Cardiac muscle cell (in vitro differentiated cells and primary cell): ENCODE measurements at places on chromosomes 5 and 9. TPM values are rescaled to one million over a fixed set of nuclear protein-coding genes. Genes with fewer than 3 reads are reported as not detected.

DNA sequence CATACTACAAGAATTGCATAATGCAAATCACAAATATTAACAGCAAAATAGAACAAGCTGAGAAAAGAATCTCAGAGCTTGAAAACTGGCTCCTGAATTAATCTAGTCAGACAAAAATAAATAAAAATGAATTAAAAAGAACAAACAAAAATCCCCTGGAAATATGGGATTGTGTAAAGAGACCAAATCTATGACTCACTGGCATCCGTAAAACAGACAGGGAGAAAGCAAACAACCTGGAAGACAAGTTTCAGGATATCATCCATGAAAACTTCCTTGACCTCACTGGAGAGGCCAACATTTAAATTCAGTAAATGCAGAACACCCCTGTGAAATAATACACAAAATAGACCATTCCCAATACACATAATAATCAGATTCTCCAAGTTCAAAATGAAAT lies 229.3 kb upstream of the CTNND2 start:
- H3K36me3 ChIP-seq: no peaks in the 10 kb centered on the region
- H3K27ac ChIP-seq: no peak overlapping the region
- no peaks in the 10 kb centered on the region for H3K4me1 ChIP-seq
- no peaks in the 10 kb centered on the region for H3K27me3 ChIP-seq
- H3K4me3 ChIP-seq: no peak overlapping the region

DNA sequence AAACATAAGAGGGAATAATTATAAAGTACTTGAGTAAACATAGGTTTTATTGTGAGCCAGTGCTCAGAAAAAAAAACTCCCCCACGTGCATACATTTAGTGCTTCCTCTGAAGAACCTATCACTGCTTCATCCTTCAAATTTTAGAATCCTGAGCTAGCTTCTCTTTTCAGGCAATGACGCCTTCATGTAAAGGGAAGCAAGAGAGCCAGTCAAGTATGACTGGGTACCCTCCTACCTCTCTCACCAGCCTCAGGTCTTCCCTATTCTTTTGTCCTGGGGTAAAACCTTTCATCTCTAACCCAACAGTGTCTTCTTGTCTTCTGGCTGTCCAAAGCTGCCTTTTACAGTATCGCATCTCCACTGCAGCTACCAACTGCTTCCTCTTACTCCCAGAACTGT lies 32.0 kb downstream of the PLPP1 start:
- no peak for DNase-seq
- no peak overlapping the region for H3K27ac ChIP-seq
- no peaks in the 10 kb centered on the region for H3K36me3 ChIP-seq
- no peaks in the 10 kb centered on the region for H3K27me3 ChIP-seq

GRCh38 chr9:128191406-128192046 lies at the start of gene CIZ1:
CIZ1 (minus strand) TSS chr9:128191572; CDS start chr9:128190857, 715 bp downstream.
- H3K36me3 ChIP-seq: peaks cover 13% of the 10 kb centered on the region
- H3K4me1 ChIP-seq: peaks cover 11% of the 10 kb centered on the region
- DNase-seq: peak; percentile 86
- peak within 1 kb of the TSS; percentile 85 for H3K27ac ChIP-seq
- H3K4me3 ChIP-seq: peak within 1 kb of the TSS; percentile 78

- H3K4me1 ChIP-seq: no peaks in the 10 kb centered on the region
- H3K4me3 ChIP-seq: no peak overlapping the region
- H3K27me3 ChIP-seq: no peaks in the 10 kb centered on the region
- DNase-seq: no peak
- H3K27ac ChIP-seq: no peak overlapping the region
Observed at GRCh38 chr5:11062397-11062796, 301.4 kb upstream of the DAP start.

- H3K36me3 ChIP-seq: no peaks in the 10 kb centered on the region
- H3K27me3 ChIP-seq: no peaks in the 10 kb centered on the region
Observed at GRCh38 chr5:98144710-98145109, 628.8 kb upstream of the RGMB start.

- H3K4me3 ChIP-seq: no peak overlapping the region
- no peaks in the 10 kb centered on the region for H3K36me3 ChIP-seq
- no peak overlapping the region for H3K27ac ChIP-seq
- peaks cover 19% of the 10 kb centered on the region for H3K4me1 ChIP-seq
- H3K27me3 ChIP-seq: no peaks in the 10 kb centered on the region
Observed at GRCh38 chr5:176151281-176151680, 86.9 kb upstream of the SIMC1 start.

DNA sequence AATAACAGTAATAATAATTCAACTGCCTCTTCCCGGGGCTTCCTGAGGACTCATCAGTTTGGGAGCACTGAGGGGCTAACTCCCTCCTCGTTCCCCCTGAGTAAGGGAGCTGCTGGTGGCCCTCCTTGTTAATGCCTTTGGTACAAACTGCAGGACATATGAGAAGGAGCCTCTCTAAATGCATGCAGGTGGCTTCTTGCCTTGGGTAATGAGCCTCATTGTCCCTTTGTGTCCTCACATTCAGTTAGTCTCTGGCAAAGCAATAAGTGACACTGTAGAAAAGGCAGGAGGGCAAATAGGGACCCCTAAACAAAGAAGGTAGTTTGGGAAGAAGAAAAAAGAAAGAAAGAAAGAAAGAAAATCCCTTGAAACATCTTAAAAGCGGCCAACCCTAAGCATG lies 95.4 kb upstream of the ERCC6L2 start:
- H3K36me3 ChIP-seq: no peaks in the 10 kb centered on the region
- no peaks in the 10 kb centered on the region for H3K27me3 ChIP-seq
- no peak overlapping the region for H3K4me3 ChIP-seq
- no peak overlapping the region for H3K27ac ChIP-seq

GRCh38 chr5:97628031-97628430 lies 445.0 kb upstream of the RIOK2 start:
- no peaks in the 10 kb centered on the region for H3K27me3 ChIP-seq
- H3K4me1 ChIP-seq: no peaks in the 10 kb centered on the region
- no peak for DNase-seq
- H3K36me3 ChIP-seq: no peaks in the 10 kb centered on the region

DNA sequence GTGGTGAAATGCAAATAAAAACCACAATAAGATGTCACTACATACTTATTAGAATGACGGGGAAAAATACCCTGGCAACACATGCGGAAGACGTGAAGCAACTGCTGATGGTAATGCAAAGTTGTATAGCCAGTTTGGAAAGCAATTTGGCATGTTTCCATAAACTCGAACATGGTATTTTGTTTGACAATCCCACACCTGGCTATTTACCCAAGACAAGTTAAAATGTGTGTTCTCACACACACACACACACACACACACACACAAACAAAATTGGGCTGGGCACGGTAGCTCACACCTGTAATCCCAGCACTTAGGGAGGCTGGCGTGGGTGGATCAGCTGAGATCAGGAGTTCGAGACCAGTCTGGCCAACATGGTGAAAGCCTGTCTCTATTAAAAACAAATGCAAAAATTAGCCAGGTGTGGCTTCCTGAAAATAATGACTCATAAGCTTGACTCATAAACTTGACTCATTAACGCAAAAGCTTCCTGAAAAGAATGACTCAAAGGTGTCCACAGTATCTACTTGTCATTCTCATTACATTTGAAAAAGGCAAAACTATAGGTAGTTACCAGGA lies 456.5 kb downstream of the CDH18 start:
- H3K27me3 ChIP-seq: no peaks in the 10 kb centered on the region
- no peak for DNase-seq
- H3K4me3 ChIP-seq: no peak overlapping the region

DNA sequence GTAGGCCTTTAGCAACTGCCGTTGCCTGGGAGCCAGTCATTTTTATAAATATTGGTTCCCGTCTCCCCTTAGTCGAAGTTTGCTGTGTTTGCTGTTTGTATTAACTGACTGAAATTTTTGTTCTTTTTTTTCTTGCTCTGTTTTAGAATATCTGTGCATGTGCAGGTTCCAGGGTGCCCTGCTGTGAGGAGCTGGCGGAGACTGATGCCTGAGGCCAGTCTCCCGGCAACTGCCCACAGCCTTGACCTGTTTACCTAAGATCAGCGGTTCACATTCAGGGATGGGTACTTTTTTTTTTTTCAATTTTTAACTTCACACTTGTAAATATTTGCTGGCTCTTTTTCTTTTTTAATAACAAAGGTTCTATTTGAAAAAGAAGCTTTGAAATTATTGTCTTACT lies 262.6 kb upstream of the ADAMTS16 start:
- H3K27ac ChIP-seq: no peak overlapping the region
- no peak overlapping the region for H3K4me3 ChIP-seq
- H3K36me3 ChIP-seq: no peaks in the 10 kb centered on the region
- DNase-seq: no peak

DNA sequence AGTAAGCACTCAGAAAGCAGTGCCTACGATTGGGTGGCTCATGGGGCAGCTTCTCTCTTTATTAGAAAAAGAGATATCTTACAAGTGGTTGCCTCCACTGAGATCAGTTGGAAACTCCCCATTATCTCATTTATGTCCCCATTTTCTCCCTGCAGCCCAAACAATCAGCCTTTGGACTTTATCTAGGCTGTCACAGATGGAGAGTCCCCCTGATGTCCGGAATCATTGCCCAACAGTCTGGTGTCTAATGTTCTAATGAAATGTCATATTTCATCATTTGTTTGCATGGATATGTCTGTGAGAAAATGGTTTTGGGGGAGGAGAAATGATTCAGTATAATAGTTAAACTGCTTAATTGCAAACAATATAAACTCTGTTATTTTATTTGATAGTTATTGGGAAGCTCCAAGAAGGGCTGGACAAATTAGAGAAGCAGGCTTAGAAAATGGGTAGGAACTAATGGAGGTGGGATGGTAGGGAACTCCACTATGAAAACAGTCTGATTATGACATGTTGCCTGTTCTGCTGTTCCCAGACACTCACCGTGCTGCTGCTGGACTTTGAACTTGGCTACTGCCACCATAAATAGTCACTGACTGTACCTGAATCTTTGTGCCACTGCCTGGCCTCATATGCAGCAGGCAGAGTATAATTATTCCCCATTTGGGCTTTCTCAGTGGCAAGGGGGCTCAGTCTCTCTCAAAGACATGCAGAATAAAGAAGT lies 38.3 kb upstream of the SMAD5 start:
- H3K27ac ChIP-seq: no peak overlapping the region
- no peaks in the 10 kb centered on the region for H3K36me3 ChIP-seq
- H3K27me3 ChIP-seq: peaks cover 8% of the 10 kb centered on the region

DNA sequence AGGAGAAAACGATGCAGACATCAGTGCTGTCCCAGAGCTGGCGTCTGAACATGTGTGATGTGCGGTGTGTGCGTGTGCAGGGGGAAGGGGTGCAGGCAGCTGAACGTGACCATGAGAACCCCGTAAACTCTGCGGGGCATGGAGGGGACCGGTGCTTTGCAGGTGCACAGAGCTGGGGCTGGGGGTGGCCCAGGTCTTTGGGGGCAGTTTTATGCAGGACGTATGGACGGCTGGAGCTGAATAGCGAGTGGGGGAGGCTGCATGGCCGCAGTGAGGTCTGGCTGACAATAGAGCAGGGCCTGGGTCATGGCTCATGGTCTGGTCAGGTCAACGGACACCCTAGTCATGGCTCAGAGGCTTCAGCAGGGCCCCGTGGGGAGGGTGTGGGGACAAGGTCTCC lies 3.3 kb upstream of the EXOC3 start:
- H3K27ac ChIP-seq: no peak overlapping the region
- peaks cover 22% of the 10 kb centered on the region for H3K4me1 ChIP-seq
- H3K27me3 ChIP-seq: no peaks in the 10 kb centered on the region
- H3K36me3 ChIP-seq: no peaks in the 10 kb centered on the region

DNA sequence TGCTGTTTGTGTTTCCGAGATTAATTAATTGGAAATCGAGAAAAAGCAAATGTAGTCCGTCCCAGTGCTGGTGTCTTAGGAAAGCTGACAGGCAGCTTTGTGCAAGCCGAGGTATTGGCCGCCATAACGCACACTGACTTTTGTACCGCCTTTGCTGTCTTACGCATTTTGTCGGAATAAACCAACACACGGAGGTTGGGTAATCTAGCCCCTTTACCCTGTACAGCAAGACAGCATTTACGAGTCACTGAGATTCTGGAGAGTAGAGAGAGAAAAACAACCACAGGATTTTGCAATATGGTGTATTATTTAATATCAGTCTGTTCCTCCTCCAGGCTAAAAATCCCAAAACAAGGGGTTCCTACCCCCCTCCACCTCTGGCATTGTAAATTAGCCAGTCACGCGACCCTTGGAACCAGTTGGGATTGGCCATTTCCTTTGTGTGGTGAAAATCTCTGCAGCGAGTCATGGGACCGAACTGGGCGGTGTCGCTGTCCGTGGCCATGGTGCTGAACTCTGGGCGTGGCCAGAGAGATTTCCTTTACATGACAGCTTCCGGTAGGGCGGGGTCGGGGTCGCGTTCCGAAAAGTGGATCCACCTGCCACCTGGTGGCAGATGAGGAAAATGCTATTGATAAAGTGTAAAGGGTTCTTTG lies 10.3 kb upstream of the PCDHB1 start:
- H3K27ac ChIP-seq: peak overlapping the region; percentile 94
- peak; percentile 99 for DNase-seq
- no peaks in the 10 kb centered on the region for H3K4me1 ChIP-seq
- H3K36me3 ChIP-seq: no peaks in the 10 kb centered on the region
- H3K27me3 ChIP-seq: peaks cover 5% of the 10 kb centered on the region

GRCh38 chr9:95552814-95553546 lies 36.2 kb upstream of the PTCH1 start:
- H3K27me3 ChIP-seq: peaks cover 31% of the 10 kb centered on the region
- no peak overlapping the region for H3K27ac ChIP-seq
- H3K36me3 ChIP-seq: no peaks in the 10 kb centered on the region
- DNase-seq: peak; percentile 85
- H3K4me1 ChIP-seq: no peaks in the 10 kb centered on the region

DNA sequence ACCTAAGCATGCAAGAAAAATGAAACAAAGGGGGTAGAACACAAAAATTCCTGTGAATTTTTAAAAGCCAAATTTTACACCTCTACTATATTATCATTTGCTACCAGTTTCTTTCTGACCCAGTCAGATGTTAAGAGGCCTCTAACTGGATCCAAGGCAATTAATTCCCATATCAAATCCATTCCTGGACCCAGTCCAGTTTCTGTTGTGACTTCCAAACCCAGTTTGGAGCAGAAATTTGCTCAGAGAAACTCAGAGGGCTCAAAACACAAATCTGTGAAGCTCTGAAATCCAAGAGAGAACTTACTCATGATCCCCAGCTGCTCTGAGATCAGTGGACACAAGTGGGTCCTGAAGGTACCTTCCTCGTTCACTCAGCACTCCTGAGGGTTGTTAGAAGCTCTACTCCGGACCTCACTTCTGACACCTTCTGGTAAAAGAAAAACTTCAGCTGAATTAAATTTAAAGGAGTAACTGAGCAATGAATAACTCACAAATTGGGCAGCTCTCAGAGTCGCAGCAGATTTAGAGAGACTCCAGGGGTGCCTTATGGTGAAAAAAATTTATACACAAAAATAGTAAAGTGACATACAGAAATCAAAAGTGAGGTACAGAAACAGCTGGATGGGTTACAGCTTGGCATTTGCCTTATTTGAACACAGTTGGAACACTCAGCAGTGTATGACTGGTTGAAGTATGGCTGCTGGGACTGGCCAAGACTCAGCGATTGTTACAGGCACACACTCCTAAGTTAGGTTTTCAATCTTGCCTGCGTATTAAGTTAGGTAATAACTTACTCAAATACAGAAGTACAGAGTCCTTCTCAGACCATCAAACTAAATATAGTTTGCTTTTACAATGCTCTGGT lies 32.4 kb downstream of the INSL4 start:
- no peak overlapping the region for H3K4me3 ChIP-seq
- DNase-seq: peak; percentile 39
- no peaks in the 10 kb centered on the region for H3K4me1 ChIP-seq
- no peak overlapping the region for H3K27ac ChIP-seq
- H3K36me3 ChIP-seq: no peaks in the 10 kb centered on the region

CCDC152 gene
- total RNA-seq: 1.5 TPM in 2 replicates

PCDHB4 gene
- 2.6 and 5.2 TPM in 2 replicates for total RNA-seq

ACOT12 gene
- total RNA-seq: not detected in 2 replicates

C5orf52 gene
- total RNA-seq: not detected in 2 replicates

HAVCR1 gene
- total RNA-seq: not detected in 2 replicates

PRRT1B gene
- total RNA-seq: not detected in 2 replicates
